ENCODE measurements at places on chromosomes 11 and 22. TPM values are rescaled to one million over a fixed set of nuclear protein-coding genes. Genes with fewer than 3 reads are reported as not detected.

Gene UBQLN3
- not detected for total RNA-seq

DNA sequence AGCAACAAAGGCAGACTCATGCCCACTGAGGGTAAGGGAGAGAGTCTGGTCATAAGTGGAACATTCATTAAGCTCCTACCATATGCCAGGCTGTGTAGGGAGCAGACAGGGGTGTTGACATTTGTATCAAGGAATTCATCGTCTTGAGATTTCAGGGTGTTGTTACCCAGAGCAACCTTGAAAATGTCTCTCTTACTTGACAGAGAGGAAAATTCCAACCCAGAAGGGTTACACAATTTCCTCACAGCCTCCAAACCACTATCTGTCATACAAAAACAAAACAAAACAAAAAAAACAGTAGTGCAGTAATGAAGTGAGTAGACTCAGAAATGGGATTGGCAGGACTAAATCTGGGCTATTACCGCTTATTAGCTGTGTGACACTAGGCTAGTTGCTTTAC is 113.2 kb downstream of the MIAT start:
- H3K27ac ChIP-seq: no peak overlapping the region
- no peaks in the 10 kb centered on the region for H3K27me3 ChIP-seq
- DNase-seq: no peak
- peaks cover 5% of the 10 kb centered on the region for H3K4me1 ChIP-seq
- peaks cover 19% of the 10 kb centered on the region for H3K36me3 ChIP-seq

DNA sequence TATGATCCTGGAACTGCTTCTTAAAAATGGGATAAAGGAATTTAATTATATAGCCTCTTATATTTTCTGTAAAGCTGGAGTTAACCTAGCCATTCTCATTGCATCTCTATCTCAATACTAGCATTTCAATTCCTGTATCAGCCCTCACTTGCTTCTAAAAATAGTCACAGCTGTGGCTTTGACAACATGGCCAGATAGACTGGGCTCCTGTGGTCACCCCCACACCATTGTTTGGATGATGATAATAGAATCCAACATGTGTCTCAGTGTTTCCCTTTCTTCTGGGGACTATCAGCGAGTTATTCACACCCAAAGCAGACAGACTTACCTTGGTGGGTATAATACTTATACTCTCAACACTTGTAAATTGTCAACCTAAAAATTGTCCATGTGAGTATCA is 6.9 kb downstream of the VWA5A start:
- no peaks in the 10 kb centered on the region for H3K4me1 ChIP-seq
- H3K27ac ChIP-seq: no peak overlapping the region
- peaks cover 29% of the 10 kb centered on the region for H3K36me3 ChIP-seq
- DNase-seq: no peak
- H3K4me3 ChIP-seq: no peak overlapping the region

DNA sequence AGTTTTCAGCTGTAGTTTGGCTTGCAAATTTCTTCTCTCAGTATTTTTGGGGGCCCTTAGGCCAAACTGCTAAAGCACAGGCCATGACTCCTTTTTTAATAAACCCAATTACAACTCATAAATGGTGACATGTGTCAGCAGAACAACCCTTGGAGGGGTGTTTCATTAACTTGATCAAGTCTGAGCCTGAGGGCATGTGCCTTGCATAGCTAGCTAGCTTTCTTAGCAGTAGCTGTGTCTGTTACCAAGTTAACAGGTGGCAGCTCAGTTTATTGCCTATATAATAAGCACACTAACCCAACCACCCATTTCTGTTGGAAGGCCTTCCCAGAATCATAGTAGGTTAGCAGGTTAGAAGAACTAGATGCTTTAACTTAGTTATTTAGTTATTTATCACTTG is 950.3 kb upstream of the CCDC90B start:
- no peaks in the 10 kb centered on the region for H3K27me3 ChIP-seq
- no peaks in the 10 kb centered on the region for H3K36me3 ChIP-seq
- H3K4me3 ChIP-seq: no peak overlapping the region
- DNase-seq: no peak

DNA sequence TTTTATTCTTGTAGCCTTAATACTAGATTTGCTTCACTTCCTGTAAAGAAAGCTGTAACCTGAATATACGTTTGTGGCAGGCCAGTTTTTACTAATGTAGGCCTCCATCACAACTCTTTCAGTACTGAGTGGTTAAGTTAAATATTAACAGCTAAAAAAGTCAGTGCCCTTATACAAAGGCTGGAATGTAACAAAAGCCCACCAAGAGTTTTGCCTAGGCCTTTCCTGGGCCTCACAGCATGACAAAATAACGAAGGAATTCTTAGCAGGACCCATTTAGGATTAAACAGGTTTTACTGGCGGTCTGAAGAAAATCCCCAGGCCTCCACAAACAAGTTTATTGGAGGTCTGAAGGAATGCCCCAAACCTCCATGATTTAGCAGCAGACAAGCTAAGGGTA is 43.7 kb downstream of the PIWIL3 start:
- H3K36me3 ChIP-seq: no peaks in the 10 kb centered on the region
- DNase-seq: no peak
- no peak overlapping the region for H3K27ac ChIP-seq
- H3K4me1 ChIP-seq: no peaks in the 10 kb centered on the region

Gene GAB4
- total RNA-seq: not detected

Gene RELT
- total RNA-seq: 24.6 TPM

Measured in activated CD4-positive, alpha-beta T cell treated with anti-CD3 and anti-CD28 coated beads, Interleukin-2, amount 10 ng/mL, durations not matched to agents 7 days and 5 days (primary cell).